Endodermal cell (in vitro differentiated cells): ENCODE measurements at places on chromosomes 11 and 22. TPM values are rescaled to one million over a fixed set of nuclear protein-coding genes. Genes with fewer than 3 reads are reported as not detected.

Gene CD3E
- not detected in 3 replicates for total RNA-seq

Gene MMP8
- not detected in 2 replicates for total RNA-seq

Gene SPON1
- 1.6 and 2.1 TPM in 2 replicates for total RNA-seq

Gene WBP2NL
- not detected in 3 replicates for total RNA-seq

DNA sequence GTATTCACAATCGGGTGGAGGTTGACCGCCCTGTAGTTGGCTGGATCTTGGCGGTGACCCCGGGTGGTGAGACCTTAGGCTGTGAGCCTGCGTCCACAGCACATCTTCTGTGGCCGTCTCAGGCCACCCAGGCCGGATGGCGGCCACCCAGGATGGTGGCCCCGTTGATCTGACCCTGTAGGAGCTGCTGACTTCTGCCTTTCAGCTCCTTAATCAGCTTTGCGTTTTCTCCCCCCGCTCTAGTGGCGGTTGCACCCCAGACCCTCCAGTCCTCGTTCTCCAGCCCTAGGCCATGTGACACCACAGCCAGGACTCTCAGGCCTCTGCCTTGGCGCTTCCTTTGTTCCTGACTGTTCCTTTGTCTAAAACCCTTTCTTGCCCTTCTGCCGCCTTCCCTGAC lies 244.0 kb downstream of the TBC1D22A start:
- no peak for DNase-seq
- no peak overlapping the region for H3K4me3 ChIP-seq
- peaks cover 35% of the 10 kb centered on the region for H3K36me3 ChIP-seq
- H3K4me1 ChIP-seq = no peaks in the 10 kb centered on the region
- H3K27ac ChIP-seq = no peak overlapping the region

- no peak overlapping the region for H3K27ac ChIP-seq
- DNase-seq = peak; percentile 30
- H3K27me3 ChIP-seq = no peaks in the 10 kb centered on the region
- no peak overlapping the region for H3K4me3 ChIP-seq
- no peaks in the 10 kb centered on the region for H3K4me1 ChIP-seq
Observed at GRCh38 chr22:29167032-29167911, 38.4 kb upstream of the EMID1 start.

- H3K27ac ChIP-seq = no peak overlapping the region
- H3K4me3 ChIP-seq = no peak overlapping the region
- DNase-seq = no peak
- H3K36me3 ChIP-seq = no peaks in the 10 kb centered on the region
Observed at GRCh38 chr11:102305352-102306047, 11.8 kb upstream of the BIRC3 start.

- no peak overlapping the region for H3K4me3 ChIP-seq
- H3K36me3 ChIP-seq = peaks cover 52% of the 10 kb centered on the region
- no peaks in the 10 kb centered on the region for H3K4me1 ChIP-seq
- no peaks in the 10 kb centered on the region for H3K27me3 ChIP-seq
Observed at GRCh38 chr11:767238-767637, 10.0 kb downstream of the GATD1 start.

- no peak for DNase-seq
- H3K4me3 ChIP-seq = no peak overlapping the region
- H3K4me1 ChIP-seq = no peaks in the 10 kb centered on the region
- no peak overlapping the region for H3K27ac ChIP-seq
- H3K27me3 ChIP-seq = no peaks in the 10 kb centered on the region
Observed at GRCh38 chr11:80929031-80929805, 1488.4 kb upstream of the TENM4 start.

- H3K4me1 ChIP-seq = peaks cover 6% of the 10 kb centered on the region
- peaks cover 41% of the 10 kb centered on the region for H3K27me3 ChIP-seq
- peak; percentile 95 for DNase-seq
- no peak overlapping the region for H3K27ac ChIP-seq
- no peaks in the 10 kb centered on the region for H3K36me3 ChIP-seq
Observed at GRCh38 chr11:69700278-69701140, 3.3 kb downstream of the FGF19 start.

DNA sequence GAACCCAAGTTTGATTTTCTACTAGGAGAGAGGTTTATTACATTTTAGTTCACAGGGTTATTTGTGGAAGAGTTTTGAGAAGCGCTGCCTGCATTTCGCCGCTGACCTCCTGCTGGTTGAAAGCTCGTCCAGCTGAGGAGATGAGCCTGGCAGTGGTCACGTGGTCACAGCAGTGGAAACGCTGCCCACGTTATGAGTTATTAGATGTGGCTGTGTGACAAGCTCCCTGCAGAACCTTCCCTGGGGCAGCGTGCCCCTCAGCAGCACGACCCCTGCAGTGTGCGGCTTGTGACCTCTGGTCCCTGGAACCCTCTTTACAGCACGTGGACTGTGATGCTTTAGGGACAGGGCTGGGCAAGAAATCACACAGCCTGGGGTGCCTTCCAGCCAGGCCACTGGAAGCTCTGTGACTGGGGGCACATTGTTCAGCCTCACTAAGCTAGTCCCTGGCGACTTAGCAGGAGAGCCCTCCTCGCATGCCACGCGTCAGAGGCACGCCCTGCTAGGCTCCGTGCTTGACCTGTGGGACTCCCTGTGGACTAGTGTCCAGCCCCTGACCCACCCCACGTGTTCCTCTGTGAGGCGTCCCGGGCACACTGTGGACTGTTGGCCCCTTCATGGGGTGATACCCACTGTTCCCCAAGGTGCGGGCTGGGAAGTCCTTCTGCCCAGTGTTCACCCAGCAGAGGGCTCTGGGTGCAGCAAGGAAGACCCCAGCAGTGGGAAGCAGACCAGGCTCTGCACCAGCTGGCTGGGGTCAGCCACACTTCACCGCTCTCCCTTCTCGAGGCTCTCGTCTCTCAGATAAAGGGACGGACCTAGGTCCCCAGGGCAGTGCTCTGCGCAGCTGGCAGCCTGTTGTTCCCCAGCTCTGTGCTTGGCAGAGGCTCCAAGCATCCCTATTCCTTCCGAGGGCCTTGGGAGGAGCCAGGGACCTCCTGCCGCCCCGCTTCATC lies 349.5 kb downstream of the TBC1D22A start:
- H3K36me3 ChIP-seq = no peaks in the 10 kb centered on the region
- no peak for DNase-seq
- no peak overlapping the region for H3K4me3 ChIP-seq
- H3K27ac ChIP-seq = peak overlapping the region; percentile 53
- H3K27me3 ChIP-seq = no peaks in the 10 kb centered on the region
- H3K4me1 ChIP-seq = no peaks in the 10 kb centered on the region

DNA sequence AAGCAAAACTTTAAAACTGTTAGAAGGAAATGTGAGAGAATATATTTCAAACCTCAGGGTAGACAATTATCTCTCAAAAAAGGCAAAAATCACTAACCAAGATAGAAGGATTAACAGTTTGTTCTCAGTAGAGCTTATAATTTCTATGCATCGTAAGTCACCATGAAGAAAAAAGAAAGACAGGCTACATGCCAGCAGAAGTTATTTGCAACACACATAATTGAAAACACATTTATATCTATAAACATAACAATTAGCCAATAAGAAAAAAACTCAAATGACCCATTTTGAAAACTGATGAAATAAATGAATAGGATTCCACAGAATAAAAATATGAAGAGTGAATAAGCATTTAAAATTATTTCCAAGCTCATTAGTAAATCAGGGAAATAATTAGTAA lies 24.4 kb upstream of the SNX19 start:
- H3K36me3 ChIP-seq = no peaks in the 10 kb centered on the region
- no peak overlapping the region for H3K4me3 ChIP-seq
- H3K27me3 ChIP-seq = peaks cover 17% of the 10 kb centered on the region
- no peak for DNase-seq

DNA sequence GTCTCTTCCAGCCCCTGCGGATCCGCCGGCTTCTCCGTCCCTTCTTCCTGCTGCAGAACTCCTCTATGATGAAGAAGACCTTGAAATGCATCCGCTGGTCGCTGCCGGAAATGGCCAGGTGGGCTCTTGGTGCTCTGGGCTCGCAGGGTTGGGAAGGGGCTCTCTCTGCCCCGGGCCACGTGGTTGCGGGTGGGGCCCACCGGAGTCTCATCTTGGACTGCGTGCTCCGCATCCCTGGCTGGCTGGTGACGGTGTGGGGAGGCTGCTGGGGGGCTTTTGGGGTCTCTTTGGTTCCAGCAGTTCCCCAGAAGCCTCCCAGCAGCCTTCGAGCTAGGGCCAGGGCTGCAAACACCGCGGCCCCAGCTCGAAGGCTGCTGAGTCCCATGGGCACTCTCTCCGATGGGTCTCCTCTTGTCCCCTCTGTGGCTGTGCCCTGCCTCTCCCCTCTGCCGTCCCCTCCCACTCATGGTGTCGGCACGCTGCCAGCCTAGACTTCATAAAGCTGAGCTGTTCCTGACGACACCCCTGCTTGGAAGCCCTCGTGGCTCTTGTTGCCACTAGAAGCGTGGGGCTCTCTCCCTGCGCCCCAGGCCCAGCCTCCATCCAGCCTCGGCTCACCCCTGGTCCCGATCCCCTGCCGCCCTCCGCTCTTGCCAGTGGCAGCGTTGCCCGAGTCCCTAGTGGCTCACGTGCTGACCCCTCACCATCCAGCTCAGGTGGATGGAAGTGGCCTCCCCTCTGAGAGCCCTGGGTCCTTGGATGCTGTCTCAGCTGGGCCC lies 14.3 kb downstream of the TPCN2 start:
- H3K27ac ChIP-seq = no peak overlapping the region
- no peak overlapping the region for H3K4me3 ChIP-seq
- H3K27me3 ChIP-seq = no peaks in the 10 kb centered on the region
- no peaks in the 10 kb centered on the region for H3K36me3 ChIP-seq
- DNase-seq = no peak
- no peaks in the 10 kb centered on the region for H3K4me1 ChIP-seq

DNA sequence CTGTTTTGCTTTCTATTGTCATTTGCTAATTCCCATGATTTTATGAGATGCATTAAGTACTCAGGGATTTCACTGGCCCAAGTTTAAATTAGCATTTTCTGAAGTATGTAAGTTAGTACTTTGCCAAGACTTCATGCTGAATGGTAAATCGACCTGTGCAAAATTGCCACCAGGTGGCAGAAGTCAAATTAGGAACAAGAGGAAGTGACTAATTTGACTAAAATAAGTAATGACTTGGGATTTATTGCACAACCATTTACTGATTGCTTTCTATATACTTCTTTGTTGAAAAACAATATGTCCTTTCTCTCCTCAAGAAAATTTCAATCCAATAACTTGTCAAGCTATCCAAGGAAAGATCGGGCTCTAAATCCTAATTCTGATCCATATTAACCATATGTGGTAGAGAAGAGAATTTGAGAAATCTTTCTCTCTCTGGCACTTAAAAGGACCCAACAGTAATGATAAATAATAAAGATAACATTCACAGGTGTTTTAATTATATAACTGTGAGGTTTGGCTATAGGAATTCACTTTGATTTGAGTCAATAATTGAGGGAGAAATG lies 253.7 kb upstream of the CHORDC1 start:
- no peak overlapping the region for H3K4me3 ChIP-seq
- H3K27me3 ChIP-seq = no peaks in the 10 kb centered on the region
- H3K36me3 ChIP-seq = no peaks in the 10 kb centered on the region
- H3K4me1 ChIP-seq = no peaks in the 10 kb centered on the region
- H3K27ac ChIP-seq = no peak overlapping the region
- DNase-seq = peak; percentile 77

GRCh38 chr11:128471138-128471661 lies 116.2 kb downstream of the ETS1 start:
- H3K36me3 ChIP-seq = peaks cover 30% of the 10 kb centered on the region
- no peak overlapping the region for H3K27ac ChIP-seq
- no peaks in the 10 kb centered on the region for H3K27me3 ChIP-seq
- H3K4me3 ChIP-seq = no peak overlapping the region
- H3K4me1 ChIP-seq = peaks cover 12% of the 10 kb centered on the region
